A673 (cell line): ENCODE measurements at places on chromosomes 5 and 9.
A peak's percentile ranks its signal among the peaks of the same experiment; 100 is the strongest.

DNA sequence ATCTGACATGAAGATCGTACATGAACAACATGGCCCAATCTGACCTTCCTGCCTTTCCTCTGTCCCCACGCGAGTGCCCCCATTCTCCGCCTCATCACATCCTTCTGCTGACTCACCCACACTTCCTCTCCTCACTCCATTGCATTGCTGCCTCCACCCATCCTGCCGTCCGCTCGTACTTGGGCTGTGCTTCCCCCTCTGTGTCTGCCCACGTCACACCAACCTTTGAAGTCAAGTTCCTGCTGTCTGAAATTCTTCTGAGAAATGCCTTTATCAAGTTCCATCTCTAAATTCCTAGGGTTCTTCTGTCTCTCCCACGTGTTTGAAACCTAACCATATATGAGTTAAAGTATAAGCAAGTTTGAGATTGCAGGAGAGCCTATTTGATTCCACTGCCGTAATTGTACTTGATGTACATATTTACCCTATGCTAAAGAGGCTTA, 18.0 kb upstream of the STARD4 start:
- DNase-seq, result peak; percentile 54
- H3K36me3 ChIP-seq, result no peaks in the 10 kb centered on the region
- H3K27ac ChIP-seq, result no peak overlapping the region
- H3K27me3 ChIP-seq, result no peaks in the 10 kb centered on the region
- H3K4me1 ChIP-seq, result no peaks in the 10 kb centered on the region
- no peak overlapping the region for H3K4me3 ChIP-seq

DNA sequence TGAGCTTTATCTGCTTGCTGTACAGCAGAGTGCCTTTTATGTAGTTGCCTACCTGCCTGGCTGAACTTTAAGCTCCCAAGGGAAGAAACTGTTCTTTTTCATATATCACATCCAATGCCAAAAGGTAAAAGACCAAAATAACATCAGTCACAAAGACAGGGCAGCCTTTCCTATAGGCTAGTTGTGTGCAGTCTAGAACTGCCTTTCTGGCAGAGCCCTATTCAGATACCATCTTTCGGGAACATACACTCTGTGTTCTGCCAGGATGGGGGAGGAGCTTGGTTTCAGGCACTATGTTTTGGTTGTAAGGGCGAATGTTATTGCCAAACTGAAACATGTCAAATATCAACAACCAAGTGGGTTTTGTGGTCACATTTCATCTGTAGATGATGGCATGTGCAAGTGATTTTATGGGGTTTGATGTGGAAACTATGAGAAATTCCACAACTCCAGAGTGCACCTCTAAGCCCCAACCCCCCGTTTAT, 314.5 kb downstream of the ADGRV1 start:
- peaks cover 11% of the 10 kb centered on the region for H3K4me1 ChIP-seq
- no peak for DNase-seq
- no peaks in the 10 kb centered on the region for H3K36me3 ChIP-seq
- H3K4me3 ChIP-seq, result no peak overlapping the region
- no peaks in the 10 kb centered on the region for H3K27me3 ChIP-seq
- H3K27ac ChIP-seq, result no peak overlapping the region

GRCh38 chr5:126456217-126456820, 33.1 kb downstream of the GRAMD2B start:
- no peaks in the 10 kb centered on the region for H3K36me3 ChIP-seq
- H3K27me3 ChIP-seq, result no peaks in the 10 kb centered on the region
- DNase-seq, result no peak
- no peak overlapping the region for H3K4me3 ChIP-seq

DNA sequence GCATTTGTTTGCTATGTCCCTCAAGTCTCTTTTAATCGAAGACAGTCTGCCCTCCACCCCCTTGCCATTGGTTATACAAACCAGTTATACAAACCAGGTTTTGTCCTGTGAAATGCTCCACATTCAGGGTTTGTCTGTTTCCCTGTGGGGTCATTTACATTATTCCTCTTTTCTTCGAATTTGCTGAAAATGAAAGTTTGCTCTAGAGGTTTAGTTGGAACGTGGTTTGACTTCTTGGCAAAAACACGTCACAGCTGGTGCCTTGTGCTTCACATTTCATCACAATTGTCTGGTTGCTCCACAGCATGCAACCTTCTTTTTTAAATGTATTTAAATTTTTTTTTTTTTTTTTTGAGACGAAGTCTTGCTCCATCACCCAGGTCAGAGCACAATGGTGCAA, 4.2 kb upstream of the HAVCR2 start:
- no peak overlapping the region for H3K4me3 ChIP-seq
- H3K27ac ChIP-seq, result no peak overlapping the region
- DNase-seq, result no peak
- H3K4me1 ChIP-seq, result no peaks in the 10 kb centered on the region
- H3K36me3 ChIP-seq, result no peaks in the 10 kb centered on the region
- H3K27me3 ChIP-seq, result peaks cover 4% of the 10 kb centered on the region

- no peak overlapping the region for H3K27ac ChIP-seq
- H3K4me1 ChIP-seq, result no peaks in the 10 kb centered on the region
- no peak for DNase-seq
- peaks cover 5% of the 10 kb centered on the region for H3K27me3 ChIP-seq
Observed at GRCh38 chr5:107704681-107705401, 34.1 kb upstream of the EFNA5 start.

DNA sequence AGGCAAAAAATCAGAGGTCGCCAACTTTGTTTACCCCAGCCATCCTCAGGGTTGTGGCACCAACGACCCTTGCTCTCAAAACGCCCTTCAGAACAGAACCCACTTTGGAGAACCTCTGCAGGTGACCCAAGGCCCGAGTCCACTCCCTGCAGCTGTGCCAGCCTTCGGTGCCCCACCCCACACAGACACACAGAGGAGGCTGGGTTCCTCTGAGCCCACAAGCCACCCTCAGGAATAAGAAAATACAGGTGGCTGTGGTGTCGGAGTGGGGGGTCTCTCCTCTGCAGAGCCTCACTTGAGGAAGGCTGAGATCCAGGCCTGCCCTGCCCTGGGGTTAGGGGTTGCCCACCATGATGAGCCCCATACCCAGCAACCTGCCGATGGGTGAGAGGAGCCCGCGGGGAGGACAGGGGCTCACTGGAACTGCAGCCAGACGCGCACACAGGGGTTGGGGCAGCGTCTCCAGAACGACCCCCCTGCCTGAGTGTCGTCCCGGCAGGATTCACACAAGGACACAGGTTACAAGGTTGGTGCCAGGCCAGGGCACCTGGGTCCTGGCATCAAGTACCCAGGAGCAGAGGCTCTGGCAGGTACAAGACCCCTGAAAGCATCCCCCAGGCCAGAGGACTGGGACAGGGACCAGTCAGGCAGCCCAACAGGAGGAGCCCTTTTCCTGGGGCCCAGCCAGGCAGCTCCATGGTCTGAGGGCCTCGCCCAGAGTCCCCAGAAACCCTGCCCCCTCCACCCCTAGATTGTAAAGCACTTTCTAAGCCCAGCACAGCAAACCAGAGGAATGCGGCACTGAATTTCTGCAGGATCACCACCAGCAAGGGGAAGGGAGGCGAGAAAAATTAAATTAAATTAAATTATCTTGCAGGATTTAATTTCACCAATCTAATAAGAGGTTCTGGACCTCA, 40.0 kb downstream of the NACC2 start:
- no peak for DNase-seq
- H3K27me3 ChIP-seq, result no peaks in the 10 kb centered on the region
- peak overlapping the region; percentile 22 for H3K27ac ChIP-seq

GRCh38 chr5:19001539-19001938, 986.5 kb downstream of the CDH18 start:
- H3K4me1 ChIP-seq, result no peaks in the 10 kb centered on the region
- H3K4me3 ChIP-seq, result no peak overlapping the region
- H3K27me3 ChIP-seq, result no peaks in the 10 kb centered on the region
- H3K36me3 ChIP-seq, result no peaks in the 10 kb centered on the region
- no peak for DNase-seq

DNA sequence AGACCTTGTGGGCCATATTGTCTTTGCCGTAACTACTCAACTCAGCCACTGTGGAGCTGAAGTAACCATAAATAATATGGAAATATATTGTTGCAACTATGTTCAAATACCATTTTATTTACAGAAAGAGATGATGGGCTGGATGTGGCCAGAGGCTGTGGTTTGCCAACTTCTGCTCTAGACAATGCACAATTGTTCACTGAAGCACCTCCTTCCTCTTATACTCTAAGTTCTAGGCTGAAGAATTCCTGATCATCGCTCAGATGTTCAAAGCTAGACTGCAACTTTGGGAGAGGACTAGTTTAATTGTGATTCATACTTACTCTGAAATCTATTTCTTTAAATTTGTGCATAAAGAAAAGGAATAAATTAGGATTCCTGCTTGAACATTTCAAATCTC, 245.0 kb downstream of the TAF11L14 start:
- no peaks in the 10 kb centered on the region for H3K36me3 ChIP-seq
- no peak overlapping the region for H3K27ac ChIP-seq
- no peaks in the 10 kb centered on the region for H3K27me3 ChIP-seq
- H3K4me3 ChIP-seq, result no peak overlapping the region
- DNase-seq, result no peak

GRCh38 chr5:139392324-139392677, 2.6 kb upstream of the MZB1 start:
- H3K36me3 ChIP-seq, result no peaks in the 10 kb centered on the region
- peaks cover 14% of the 10 kb centered on the region for H3K27me3 ChIP-seq
- DNase-seq, result no peak
- H3K4me3 ChIP-seq, result peak overlapping the region; percentile 60
- peaks cover 24% of the 10 kb centered on the region for H3K4me1 ChIP-seq

DNA sequence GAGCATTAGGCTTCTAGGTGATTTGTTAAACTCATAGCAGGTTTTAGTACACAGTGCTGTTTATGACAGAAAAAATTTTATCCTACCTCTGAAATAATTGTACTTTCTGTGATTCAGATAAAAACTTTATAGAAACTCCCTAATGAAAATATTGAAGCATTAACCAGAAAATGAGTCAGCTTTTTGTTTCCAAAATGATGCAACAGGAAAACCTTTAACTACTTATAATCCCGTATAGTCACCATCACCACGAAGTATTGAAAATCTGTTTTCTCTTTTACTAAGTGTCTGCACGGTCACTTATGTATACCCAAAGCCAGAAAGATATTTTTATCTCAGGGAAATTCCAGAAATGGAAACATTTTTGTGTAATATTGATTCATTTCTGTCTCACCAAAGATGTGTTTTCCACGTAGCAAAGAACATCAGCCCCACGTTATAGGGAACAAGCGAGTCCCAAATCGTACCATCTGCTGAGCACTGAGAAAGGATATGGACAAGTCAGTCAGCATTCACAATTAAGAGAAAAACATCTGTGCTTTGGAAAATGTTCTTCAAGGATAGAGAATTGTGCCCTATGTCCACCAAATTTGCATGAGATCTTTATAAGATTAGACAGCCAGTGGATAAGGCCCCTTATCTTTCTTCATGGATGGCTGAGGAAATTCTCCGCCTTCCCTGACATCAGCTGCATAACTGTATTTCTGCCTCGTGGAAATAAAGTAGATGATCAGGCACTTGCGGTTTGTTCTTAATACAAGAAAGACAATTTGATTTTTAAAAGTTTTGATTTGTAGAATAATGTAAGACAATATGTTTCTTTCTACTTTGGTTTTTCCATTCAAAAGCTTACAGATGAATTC, 41.9 kb downstream of the TNFAIP8 start:
- no peak overlapping the region for H3K4me3 ChIP-seq
- no peaks in the 10 kb centered on the region for H3K27me3 ChIP-seq
- DNase-seq, result peak; percentile 62

GRCh38 chr5:1208743-1209488, 7.5 kb downstream of the SLC6A19 start:
- no peak overlapping the region for H3K27ac ChIP-seq
- H3K4me1 ChIP-seq, result no peaks in the 10 kb centered on the region
- peaks cover 44% of the 10 kb centered on the region for H3K27me3 ChIP-seq

- no peak for DNase-seq
- peaks cover 19% of the 10 kb centered on the region for H3K4me1 ChIP-seq
- H3K27ac ChIP-seq, result no peak overlapping the region
- H3K36me3 ChIP-seq, result no peaks in the 10 kb centered on the region
Observed at GRCh38 chr5:87116825-87117512, 150.7 kb upstream of the RASA1 start.

- no peaks in the 10 kb centered on the region for H3K27me3 ChIP-seq
- no peak overlapping the region for H3K4me3 ChIP-seq
- H3K27ac ChIP-seq, result peak overlapping the region; percentile 70
- H3K36me3 ChIP-seq, result no peaks in the 10 kb centered on the region
- peaks cover 67% of the 10 kb centered on the region for H3K4me1 ChIP-seq
- DNase-seq, result no peak
Observed at GRCh38 chr9:38019731-38020130, 49.3 kb downstream of the SHB start.

DNA sequence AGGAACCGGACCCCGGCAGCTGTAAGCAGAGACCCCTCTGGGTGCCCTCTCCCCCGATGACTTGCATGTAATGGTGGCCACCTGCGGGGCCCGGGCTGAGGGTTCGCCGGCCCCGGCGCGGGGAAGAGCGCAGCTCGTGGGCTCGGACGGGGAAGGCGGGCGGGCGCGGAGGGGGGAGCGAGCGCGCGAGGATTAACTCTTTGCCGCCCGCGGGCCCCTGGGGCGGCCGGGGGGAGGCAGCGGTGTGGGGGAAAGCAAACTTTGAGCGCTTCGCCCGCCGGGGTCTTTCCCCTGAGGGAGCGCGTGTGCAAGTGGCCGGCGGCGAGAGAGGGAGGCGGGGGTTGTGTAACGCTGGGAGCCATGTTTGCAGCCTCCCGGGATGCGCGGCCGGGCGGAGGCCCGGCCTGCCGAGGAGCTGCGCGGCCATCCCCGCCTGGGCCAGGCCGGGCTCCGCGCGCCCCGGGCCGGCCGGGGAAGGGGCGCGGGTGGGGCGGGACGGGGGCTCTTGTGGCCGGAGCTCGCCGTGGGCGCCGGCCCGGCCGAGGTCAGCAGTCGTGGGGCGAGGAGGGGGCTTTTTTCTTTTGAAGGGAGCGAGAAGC, 547 bp downstream of the ANP32B start:
- peak; percentile 69 for DNase-seq
- no peaks in the 10 kb centered on the region for H3K27me3 ChIP-seq
- peak overlapping the region; percentile 99 for H3K27ac ChIP-seq

DNA sequence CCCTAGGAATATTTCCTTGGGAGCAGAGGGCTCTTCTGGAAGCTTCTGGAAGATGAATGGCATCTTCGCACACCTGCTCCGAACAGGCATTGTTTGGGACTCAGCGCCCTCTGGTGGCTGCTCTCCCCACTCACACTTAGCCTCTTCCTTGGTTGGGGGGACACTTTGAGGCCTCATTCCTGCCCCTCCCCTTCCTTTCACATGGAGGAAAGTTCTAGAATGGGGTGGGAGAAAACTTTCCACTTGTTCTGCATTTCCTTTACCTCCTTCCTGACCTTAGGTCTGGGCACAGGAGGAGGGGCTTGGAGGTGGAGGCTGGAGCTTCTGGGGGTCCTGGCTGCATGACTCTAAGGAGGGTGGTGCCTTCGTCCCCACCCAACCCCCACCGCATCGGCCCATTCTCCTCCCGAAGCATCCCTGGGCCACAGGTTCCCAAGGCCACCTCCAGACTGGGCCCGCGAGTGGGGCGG, 19.3 kb upstream of the SMIM32 start:
- H3K36me3 ChIP-seq, result no peaks in the 10 kb centered on the region
- no peaks in the 10 kb centered on the region for H3K4me1 ChIP-seq
- H3K4me3 ChIP-seq, result no peak overlapping the region

- H3K4me3 ChIP-seq, result no peak overlapping the region
- no peaks in the 10 kb centered on the region for H3K4me1 ChIP-seq
- no peak for DNase-seq
- H3K27ac ChIP-seq, result no peak overlapping the region
- H3K27me3 ChIP-seq, result peaks cover 78% of the 10 kb centered on the region
- H3K36me3 ChIP-seq, result no peaks in the 10 kb centered on the region
Observed at GRCh38 chr5:168796593-168797580, 217.7 kb upstream of the PANK3 start.
